ENCODE measurements at places on chromosomes 13 and 19. TPM values are rescaled to one million over a fixed set of nuclear protein-coding genes. Genes with fewer than 3 reads are reported as not detected.

GRCh38 chr19:3945838-3946237, 13.0 kb downstream of the NMRK2 start:
- DNase-seq = no peak

DNA sequence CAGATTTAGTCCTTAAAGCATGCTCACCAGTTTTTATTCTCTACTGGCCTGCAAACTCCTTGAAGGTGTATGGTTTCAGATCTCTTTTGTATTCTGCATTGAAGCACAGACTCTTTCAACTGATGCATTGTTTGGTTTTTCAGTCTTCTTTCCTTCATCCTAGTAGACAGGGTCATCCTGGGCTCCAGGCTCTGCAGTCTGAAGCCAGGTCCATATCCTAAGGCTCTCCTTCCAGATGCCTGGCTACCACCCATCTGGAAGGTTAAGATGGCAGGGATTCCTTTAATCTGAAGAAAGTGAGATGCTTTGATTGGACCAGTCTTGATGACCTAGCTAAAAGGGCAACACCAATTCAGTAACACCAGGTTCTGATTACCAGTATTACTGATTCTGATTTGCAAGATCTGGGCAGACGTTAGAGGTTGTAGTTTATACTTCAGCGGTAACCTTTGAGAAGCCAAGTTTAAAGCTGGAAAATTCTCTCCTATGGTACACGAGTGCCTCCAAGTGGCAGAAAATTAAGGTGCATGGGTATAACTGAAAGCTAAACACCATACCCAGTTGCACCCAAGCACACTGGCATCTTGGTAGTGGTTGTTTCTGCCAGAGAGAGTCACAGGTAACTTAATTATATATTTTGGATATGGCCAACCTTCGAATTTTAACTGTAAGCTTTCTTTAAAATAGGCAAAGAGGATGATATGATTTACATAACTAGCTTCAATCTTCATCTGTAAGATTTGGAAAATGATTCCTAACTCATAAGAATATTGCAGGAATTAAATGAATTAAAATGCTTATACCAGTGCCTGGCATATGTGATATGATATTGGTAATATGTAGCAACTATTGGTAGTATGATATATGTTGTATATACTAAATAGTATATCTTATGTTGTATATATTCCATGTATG, 1651.9 kb upstream of the MIR17HG start:
- DNase-seq = no peak

GRCh38 chr19:7789447-7789846, 26.4 kb downstream of the CLEC4M start:
- DNase-seq = no peak

GRCh38 chr13:96052656-96053002, 572 bp downstream of the UGGT2 start:
- no peak for DNase-seq

DNA sequence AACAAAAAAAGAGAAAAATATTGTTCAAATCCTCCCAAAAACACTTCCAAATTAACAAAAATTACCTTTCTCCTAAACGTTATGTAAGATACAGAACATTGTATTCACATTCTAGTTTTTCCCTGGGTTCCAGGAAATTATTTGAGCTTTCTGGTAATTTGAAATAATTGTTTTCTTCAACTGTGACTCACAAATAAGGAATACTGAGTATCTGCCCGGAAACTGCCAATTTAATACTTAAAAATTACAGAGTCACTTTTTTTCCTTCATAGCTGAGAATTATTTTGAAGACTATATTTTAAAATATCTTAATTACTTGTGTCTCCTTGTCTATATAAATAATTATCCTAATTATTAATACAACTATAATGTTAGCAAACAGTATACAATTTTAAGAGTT, 709.0 kb upstream of the ARGLU1 start:
- no peak for DNase-seq

- DNase-seq = peak; percentile 37
Measured at GRCh38 chr19:33467851-33468250, 53.7 kb downstream of the PEPD start.

- no peak for DNase-seq
Measured at GRCh38 chr13:105607426-105607825, 928.0 kb downstream of the EFNB2 start.

DNA sequence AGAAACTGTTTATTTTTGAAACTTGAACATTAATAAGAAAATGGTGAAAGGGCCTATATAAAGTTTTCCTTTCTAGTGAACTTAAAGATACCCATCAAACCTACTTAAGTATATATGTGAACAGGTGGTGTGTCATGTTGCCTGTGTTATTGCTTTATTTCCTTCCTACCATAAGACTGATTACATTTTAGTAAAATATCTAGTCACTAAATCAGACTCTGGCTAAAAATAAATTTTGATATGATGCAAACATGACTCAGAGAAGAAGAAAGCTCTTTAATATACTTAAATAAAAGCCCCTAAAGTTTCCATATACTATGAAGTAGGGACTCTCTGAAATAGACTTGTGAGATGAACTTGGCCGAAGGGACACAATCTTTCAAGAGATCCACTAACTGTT, 35.1 kb upstream of the FBXL3 start:
- DNase-seq = no peak

DNA sequence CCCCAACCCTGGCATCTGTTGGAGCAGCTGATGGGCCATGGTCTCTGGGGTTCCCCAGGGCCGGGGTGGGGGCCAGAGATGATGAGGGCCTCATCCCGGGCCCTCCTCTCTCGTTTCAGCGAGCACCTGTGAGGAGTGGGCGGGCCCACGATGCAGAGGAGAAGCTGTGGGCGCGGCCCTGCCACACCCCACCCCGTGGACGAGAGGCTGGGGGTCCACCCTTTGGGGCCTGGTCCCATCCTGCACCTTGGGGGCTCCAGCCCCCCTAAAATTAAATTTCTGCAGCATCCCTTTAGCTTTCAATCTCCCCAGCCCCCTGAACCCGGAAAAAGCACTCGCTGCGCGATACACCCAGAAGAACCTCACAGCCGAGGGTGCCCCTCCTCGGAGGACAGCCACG, 5.6 kb downstream of the HMG20B start:
- no peak for DNase-seq

DNA sequence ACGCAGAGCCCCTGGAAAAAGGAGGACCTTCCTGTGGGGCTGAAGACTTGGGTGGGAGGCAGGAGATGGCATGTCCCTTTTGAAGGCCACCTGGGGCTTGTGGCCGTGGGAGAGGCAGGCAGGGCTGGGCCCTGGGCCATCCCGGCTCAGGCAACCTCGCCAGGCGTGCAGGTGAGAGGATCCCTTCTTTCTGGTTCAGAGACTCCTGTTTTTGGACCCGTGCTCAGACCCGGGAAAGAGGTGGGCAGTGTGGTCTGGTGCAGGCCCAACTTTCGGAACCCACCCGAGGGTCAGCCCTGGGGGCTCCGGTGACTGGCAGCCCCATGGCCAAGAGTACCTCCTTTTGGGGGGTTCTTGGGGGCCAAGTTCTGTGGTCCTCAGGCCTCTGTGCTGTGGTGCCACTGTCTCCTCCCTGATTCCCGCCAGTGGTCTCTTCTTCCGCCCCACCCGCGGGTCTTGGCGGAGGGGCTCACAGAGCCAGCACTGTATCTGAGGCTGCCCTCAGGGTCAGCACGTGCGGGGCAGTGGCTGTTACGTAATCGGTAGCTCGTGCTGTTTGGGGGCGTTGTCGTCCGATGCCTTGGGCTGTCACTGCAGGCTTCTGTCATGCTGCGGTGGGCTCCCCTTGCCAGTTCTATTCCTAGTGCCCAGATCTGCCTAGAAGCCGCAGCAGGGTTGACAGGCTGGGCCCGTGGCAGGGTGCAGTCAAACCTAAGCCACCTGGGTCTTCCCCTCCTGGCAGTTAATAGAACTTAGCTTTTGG, 42.7 kb downstream of the KDM4B start:
- no peak for DNase-seq

DNA sequence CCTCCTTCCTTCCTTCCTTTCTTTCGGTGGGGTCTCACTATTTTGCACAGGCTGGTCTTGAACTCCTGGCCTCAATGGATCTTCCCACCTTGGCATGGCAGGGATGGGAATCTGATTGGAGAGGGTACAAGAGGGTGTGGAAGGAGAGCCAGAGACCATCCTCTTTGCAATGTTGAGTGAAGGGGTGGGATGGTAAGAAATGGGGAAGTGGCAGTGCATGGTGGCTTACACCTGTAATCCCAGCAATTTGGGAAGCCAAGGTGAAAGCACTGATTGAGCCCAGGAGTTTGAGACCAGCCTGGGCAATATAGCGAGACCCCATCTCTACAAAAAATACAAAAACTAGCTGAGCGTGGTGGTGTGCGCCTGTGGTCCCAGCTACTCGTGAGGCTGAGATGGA, 5.5 kb downstream of the BLOC1S3 start:
- no peak for DNase-seq

GRCh38 chr13:23572836-23573235, 2.6 kb downstream of the TNFRSF19 start:
- no peak for DNase-seq

- DNase-seq = no peak
Measured at GRCh38 chr13:72875233-72875632, 93.3 kb downstream of the PIBF1 start.

DNA sequence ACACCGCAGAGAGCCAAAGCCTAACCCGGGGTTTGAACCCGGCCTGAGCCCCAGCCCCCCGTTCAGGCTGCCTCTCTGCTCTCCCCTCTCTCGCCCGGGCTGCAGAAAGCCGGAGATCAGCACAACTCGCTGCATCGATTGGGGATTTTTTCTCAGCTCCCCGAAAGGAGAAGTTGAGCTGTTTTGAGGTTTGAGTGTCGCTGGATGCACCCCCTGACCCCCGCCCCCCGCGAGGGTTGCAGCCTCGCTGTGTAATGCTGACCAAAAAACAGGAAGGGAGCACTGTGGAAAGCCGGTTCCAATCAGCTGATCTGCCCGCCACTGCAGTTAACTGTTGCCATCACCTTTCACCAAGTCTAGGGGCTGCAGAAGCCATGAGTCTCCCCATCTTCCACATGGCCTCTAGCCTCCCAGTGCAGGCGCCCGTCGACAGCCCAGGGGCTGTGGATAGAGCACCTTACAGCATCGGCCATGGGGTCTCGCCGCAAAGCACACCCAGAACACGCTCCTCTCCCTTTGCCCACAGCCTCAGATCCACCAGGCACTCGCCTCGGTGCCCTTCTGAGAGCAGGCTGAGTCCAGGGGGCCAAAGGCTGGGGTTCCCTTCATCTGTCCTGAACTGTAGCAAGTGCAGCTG, 34.5 kb downstream of the MYO9B start:
- DNase-seq = peak; percentile 90

DNA sequence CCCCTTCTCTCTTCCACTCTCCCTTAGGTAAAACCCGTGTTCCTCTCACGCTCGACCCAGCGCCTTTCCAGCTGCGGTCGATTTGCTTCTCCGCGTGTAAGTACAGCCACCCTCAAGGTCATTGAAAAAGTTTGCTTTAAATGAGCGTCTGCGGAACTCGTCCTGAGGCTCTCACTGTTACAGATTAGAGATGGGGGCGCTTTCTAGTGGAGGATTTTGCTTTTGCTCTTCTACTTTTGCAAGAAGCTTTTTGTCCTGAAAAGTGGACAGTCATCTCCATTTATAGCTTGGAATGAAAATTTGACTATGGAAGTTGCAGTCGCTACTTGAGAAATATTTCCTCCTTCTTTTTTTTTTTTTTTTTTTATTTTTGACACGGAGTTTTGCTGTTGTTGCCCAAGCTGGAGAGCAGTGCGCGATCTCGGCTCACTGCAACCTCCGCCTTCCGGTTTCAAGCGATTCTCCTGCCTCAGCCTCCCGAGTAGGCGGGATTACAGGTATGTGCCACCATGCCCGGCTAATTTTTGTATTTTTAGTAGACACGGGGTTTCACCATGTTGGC, 595 bp upstream of the RAB20 start:
- peak; percentile 70 for DNase-seq

DNA sequence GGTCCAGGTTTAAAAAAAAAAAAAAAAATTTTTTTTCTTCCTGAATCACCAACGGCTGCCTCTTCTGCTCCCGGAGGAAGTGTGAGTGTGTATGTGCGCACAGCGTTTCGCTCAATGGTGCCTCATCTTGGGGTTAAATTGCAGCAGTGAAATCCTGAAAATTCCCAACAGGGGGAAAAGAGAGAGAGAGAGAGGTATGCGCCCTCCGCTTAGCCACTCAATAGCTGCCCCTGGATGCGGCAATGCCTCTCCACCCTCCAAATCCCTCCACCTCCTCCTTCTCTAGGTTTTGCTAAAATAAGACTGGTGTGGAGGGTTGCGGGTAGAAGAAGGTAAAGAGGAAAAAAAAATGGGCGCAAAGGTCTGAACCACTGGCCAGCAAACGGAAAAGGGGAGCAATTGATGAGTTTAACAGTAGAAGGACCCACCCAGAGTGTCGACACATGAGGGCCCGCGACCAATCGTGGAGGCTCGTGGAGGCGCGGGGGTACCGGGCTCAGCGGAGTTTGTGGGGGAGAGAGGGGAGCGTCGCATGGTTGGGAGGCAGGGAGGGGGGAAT, 853 bp upstream of the CACNA1A start:
- no peak for DNase-seq

GRCh38 chr13:20980430-20980829, 77.9 kb upstream of the XPO4 start:
- no peak for DNase-seq

- DNase-seq = no peak
Measured at GRCh38 chr13:30647420-30647819, 29.7 kb downstream of the USPL1 start.

GRCh38 chr13:51981355-51981754, 29.9 kb downstream of the ATP7B start:
- DNase-seq = no peak

DNA sequence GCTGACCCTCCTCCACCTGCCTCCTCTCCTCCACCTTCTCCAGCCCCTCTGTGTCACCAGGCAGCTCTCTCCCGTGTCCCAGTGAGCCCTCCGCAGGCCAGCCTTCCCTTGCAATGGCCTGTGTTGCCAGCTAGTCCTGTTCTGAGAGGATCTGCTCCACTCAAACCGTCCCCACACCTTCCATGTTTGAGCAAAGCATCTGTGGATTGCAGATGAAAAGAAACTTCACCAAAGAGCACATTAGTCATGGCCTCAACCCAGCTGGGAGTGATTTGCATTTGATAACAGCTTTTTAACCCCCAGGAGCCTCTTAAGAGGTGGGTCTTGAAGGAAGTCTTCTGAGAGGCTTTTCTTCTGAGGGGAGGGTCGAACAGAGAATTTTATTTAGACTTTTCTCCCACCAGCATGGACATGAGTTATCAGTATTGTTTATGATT, 72.8 kb downstream of the COL4A2 start:
- no peak for DNase-seq

DNA sequence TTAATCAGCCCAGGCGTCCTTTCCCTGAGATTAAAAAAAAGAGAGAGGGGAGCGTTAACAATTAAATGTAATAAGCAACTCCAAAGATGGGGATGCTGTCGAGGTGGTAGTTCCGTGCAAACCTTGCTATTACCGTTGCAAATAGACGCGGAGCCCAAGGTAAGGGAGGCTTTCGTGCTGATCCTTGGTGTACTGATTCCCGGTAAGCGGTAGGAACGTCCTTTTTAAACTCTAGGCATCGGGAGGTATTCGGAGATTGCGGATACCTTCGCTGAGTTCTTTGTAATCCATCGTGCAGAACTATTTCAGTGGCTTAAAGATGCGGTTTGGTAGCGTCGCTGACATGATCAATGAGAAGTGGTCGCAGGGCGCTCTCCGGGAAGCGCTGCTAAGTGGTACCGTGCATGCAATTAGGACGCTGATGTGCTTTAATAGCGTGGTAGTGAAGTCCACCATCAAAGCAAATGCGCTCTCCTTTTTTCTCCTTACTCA, 3.1 kb downstream of the SLITRK5 start:
- DNase-seq = no peak

- DNase-seq = no peak
Measured at GRCh38 chr13:92804926-92805325, 421.7 kb upstream of the GPC6 start.

The IL12RB1 gene
- 6.2 TPM for total RNA-seq

The MEIOSIN gene
- not detected for total RNA-seq

The JSRP1 gene
- 1.1 TPM for total RNA-seq

The SH2D3A gene
- total RNA-seq = 26.0 TPM

The KIR3DL2 gene
- total RNA-seq = 0.35 TPM

The UGGT2 gene
- 21.7 TPM for total RNA-seq
